ENCODE measurements at places on chromosomes 3 and 15.

DNA sequence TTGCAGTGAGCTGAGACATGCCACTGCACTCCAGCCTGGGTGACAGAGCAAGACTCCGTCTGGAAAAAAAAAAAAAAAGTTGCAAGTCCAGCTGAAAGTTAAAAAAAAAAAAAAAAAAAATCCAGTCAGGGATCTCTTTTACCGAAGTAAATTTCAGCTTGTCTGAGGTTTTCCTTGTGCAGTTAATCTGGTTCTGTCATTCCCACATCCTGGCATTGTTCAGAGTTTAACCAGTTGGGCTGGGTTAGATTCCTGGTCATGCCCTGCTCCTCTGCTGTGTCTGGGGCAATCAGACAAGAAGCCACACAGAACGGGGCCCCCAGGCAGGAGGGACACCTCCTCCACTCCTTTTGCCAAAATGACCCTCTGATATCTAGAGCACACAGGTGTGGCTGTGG is 84.1 kb upstream of the KLHL25 start:
- DNase-seq = peak; percentile 53

DNA sequence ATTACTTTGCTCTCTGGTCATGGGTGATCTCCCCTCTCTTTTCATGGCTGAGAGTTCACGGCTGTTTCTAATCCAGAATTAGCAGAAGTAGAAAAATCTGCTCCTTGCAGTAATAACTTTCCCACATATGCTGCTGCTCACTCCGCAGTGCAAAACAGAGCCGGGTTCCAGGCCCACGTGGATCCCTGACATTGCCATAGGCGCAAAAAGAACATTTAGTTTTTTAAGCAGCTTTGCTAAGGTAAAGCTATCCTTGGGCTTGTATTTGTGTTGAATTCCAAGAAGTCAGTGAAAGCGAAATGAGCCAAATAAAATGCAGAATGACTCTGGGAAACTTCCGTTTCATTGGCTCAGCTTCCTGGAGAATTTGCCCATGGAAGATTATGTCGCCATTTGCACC is 633.7 kb upstream of the SUCLG2 start:
- no peak for DNase-seq

- no peak for DNase-seq
These were observed 72.9 kb upstream of the C3orf49 start for GRCh38 chr3:63746211-63746610.

DNA sequence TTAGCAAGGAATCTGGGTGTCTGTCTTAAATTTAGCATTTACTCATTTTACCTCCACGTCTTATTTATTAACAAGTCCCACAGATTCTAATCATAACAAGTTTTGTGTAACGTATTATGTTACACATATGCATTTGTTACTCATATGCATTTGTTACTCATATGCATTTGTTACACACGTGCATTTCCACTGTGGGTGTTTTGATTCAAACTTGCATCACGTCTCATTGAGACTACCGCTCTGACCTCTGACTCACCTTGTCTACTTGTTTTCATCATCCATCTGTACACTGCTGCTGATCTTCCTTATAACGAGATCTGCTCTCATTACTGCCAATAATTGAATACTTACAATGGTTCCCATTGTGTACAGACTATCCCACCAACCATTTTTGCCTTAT is 1141.4 kb downstream of the TBL1XR1 start:
- no peak for DNase-seq

GRCh38 chr3:175593331-175593730 is 734.2 kb downstream of the NAALADL2 start:
- DNase-seq = no peak

- DNase-seq = no peak
These were observed 785 bp upstream of the IQCF5 start for GRCh38 chr3:51876186-51876585.

GRCh38 chr3:43768381-43768973 is 77.7 kb downstream of the ABHD5 start:
- DNase-seq = no peak

GRCh38 chr15:27077790-27078189 is 106.8 kb downstream of the GABRG3 start:
- no peak for DNase-seq

GRCh38 chr15:65818927-65819562 is 27.0 kb upstream of the DENND4A start:
- peak; percentile 32 for DNase-seq

- no peak for DNase-seq
These were observed 44.1 kb downstream of the CPN2 start for GRCh38 chr3:194306771-194307640.

DNA sequence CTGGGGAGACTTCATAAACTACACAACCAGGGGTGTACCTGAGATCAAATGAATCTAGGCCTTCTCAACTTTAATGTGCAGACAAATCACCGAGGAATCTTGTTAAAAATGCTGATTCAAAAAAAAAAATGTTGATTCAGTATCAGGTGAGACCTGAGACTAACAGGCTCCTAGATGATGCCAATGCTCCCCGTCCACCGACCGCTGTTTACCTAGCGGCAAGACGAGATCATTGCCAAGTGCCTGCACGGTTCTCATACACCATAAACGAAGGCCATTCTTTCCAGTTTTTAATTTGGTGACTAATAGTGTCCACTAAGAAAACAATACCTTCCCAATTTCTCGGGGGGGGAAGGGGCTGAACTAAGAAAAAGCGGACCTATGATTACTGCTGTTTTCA is 2.5 kb upstream of the FSIP1 start:
- DNase-seq = no peak

DNA sequence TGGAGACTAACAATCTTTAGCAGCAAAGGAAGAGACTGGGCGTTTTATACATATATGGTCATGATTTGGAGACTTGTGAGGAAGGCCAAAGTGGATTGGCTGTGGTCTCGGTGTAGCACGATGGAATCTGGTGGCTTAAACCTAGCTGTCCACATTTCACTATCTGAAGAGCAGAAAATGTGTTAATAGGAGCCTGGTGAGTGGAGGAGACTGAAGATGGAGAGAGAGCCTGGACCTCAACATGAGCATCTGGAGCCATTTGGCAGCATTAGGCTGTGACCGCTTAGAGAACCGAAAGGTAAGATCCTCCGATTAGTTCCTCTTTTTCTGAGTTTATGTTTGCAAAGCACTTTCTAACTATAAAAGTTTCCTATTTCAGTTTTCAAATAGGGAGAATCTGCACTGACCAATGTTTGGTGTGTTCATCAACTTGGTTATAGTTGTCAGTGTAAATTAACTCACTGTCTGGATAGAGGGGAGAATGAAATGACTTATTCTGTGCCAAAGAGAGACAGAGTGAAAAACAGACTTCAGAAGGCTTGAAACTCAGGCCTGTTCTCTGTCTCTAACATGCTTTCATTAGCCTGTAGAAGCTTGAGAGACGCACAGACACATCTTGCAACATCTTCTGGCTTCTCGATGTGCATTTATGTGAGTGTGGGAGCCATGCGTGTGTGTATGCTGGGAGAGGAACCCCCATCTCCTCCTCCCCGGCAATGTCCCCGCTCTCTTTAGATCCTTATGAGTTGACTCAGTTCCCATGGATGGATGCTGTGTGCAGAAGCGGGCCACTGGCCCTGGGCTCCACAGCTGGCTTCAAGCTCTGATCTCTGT is 244.7 kb upstream of the TBL1XR1 start:
- no peak for DNase-seq

DNA sequence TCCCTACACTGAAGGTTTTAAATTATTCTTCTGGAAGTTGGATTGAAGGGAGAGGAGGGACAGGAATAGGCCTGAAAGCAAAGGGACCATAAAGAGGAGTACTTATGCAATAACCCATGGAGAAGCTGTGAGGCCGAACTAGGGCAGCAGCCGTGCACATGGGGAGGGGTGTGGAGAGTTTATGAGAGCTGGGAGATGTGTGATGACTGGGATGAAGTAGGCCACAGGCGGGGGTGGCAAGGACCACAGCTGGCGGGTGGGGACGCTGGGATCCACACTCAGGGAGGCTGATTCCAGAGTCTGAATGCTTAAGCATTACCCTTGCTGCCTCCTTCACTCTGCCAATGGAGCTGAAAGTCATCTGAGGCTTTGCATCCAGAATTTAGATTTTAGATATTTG is 123.8 kb downstream of the ARNT2 start:
- DNase-seq = no peak

DNA sequence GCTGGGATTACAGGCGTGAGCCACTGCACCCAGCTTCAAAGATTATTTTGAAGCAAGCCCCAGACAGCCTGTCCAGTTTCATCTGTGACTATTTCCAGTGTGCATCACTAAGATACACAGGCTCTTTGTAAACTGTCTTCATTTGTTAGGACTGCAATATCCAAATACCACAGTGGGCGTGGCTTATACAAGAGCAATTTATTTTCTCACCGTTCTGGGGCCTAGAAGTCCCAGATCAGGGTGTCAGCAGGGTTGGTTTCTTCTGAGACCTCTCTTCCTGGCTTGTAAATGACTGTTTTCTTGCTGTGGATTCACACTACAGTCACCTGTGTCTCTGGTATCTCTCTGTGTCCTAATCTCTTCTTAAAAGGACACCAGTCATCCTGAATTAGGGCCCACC is 59.7 kb downstream of the RLBP1 start:
- DNase-seq = no peak

- peak; percentile 68 for DNase-seq
These were observed 26.9 kb upstream of the EHHADH start for GRCh38 chr3:185280572-185281365.

DNA sequence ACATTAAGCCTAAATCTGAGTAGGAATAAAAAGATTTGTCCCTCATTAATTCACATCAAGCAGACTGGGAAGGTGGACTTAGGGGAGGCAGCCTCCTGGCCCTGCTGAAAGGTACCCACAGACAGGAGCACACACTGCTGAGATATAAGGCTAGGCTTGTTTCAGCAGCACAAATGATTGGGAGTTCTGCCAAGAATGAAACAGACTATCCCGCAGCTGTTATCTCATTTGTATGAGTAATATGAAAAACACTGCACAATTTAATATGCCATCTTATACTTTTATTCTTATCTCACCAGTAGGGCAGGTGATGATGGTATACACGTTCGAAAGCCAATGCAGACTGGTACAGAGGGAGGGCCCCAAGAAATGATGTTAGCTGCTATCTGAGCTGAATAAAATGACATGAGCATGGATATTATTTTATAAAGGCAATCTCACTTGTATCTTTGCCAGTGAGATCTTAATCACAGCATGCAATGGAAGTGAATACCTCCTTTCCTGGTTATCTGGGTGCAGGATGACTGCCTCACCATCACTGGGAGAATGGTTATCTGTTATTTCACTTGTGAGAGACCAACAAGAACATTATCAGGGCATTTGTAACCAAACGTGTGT is 258.7 kb upstream of the PPP2R3A start:
- no peak for DNase-seq

- DNase-seq = no peak
These were observed 492.2 kb downstream of the CNTN3 start for GRCh38 chr3:74122281-74122680.

DNA sequence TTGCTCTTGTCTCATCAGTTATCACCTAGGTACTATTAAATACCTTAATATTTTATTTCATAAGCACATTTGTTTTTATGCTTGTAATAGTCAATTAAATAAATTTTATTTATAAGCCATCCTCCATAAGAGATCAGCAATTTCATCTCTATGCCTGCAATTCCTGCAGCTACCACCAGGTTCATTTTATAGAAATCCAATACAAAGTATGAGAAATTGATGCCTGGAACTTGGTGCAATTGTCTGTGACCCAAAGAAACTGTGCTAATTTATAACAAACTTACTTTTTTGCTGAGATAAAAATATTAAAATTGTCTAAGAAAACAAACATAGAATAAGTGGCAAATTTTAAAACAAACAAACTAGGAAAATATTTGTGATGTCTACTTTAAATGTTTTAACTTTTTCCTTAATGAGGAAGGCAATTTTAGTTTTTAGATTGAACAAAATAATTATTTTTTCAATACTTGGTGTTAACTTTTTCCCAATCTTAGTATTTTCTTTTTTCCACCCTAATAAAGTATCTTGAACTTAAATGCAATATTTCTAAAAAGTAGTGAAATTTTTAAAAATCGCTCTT is 1026.6 kb downstream of the ROBO1 start:
- no peak for DNase-seq

DNA sequence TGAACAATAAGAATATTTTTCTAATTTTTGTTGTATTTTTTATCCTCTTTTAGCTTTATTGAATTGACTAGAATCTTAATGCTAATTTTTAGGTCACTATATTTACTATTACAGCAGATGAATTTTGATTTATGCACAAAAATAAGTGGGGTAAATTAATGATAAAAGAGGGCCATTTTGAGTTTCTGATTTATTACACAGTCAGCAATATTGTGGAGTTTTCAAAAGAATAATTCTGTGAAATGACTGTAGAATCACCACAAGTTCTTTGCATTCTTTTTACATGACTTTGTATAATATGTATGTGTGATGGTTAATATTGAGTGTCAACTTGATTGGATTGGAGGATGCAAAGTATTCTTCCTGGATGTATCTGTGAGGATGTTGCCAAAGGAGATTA is 812.4 kb upstream of the DPPA4 start:
- peak; percentile 22 for DNase-seq

GRCh38 chr3:56209982-56210751 is 258.1 kb downstream of the ERC2 start:
- DNase-seq = no peak

DNA sequence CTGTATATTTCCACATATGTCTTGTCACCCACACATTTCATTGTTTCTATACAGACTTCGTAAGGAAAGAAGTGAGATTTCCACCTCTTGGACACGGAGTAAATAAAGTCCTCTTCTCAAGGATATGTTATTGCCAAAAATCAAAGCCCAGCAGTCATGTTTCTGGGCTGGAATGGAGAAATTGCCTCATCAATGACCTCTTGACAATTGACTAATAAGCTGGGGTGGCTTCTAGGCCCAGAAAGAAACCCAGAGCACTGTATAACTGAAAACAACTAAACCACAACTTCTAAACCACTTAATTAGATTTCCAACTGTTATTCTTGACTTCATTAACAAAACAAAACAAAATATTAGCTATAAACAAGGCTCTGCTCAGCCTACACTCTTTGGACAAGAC is 56.4 kb upstream of the SLC24A5 start:
- no peak for DNase-seq

GRCh38 chr3:14371573-14372474 is 30.6 kb upstream of the SLC6A6 start:
- peak; percentile 87 for DNase-seq

DNA sequence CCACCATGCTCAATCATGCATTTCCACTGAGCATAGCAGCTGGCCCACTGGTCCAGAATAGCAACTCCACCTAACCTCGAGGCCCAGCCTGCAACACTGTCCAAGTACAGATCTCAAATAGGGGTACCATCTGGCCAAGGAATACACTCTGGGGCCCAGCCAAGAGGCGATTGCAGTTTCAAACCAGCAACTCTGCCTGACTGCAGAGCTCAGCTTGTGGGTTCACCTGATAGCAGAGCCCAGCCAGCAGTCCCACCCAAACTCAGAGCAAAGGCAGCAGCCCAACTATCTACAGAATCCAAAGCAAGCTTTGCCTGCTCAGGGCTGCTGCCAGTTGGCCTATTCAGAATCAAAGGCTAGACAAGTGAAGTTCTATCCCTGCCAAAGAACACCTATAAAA is 30.5 kb downstream of the POLQ start:
- DNase-seq = no peak
